ENCODE measurements at places on chromosomes 11 and 22. TPM values are rescaled to one million over a fixed set of nuclear protein-coding genes. Genes with fewer than 3 reads are reported as not detected.

DNA sequence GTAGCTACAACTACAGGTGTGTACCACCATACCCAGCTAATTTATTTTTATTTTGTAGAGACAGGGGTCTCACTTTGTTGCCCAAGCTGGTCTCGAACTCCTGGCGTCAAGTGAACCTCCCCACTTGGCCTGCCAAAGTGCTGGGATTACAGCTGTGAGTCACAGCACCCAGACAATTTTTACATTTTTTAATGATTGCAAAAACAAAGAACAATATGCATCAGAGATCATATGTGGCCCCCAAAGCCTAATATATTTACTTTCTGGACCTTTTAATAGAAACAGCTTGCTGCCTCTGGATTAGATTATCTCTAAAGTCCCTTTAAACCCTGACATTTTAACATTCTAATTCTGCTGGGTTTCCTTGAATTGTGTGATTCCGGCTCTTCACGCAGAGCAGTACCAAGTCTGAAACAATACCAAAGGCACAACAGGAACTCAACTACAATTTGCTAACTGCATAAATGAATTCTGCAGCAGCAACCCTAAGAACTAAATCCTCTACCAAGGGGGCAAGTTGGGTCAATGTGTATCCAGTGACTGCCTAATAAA, 25.0 kb downstream of the RAB30 start:
- no peak for DNase-seq
- H3K4me3 ChIP-seq: no peak overlapping the region
- no peaks in the 10 kb centered on the region for H3K27me3 ChIP-seq
- H3K36me3 ChIP-seq: no peaks in the 10 kb centered on the region
- H3K27ac ChIP-seq: peak overlapping the region; percentile 48

- H3K4me1 ChIP-seq: no peaks in the 10 kb centered on the region
- DNase-seq: no peak
- no peak overlapping the region for H3K27ac ChIP-seq
- no peaks in the 10 kb centered on the region for H3K36me3 ChIP-seq
- H3K4me3 ChIP-seq: no peak overlapping the region
- no peaks in the 10 kb centered on the region for H3K27me3 ChIP-seq
Measured at GRCh38 chr11:64415996-64416728, 57.2 kb downstream of the RPS6KA4 start.

The RCOR2 gene
- 1.5 TPM for total RNA-seq

DNA sequence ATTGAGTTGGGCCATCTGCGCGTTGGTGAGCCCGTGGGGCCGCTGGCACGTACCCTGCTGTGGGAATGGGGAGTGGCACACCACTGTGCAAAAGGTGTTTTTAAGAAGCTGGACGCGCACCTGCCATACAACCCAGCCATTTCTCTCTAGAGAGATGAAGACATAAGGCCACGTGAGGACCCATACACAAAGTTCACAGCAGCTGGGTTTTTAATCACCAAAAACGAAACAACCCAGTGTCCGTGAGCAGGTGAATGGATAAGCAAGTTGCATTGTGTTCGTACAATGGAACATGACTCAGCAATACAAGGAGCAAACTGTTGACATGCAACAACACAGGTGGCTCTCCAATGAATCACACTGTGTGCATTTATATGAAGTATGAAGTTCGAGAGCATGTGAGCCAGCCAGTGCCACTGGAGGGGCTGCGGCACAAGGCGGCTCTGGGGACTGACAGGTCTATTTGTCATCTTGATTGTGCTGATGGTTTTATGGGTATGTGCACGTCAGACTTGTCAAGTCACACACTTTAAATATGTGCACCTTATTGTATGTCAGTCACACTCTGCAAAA, 30.6 kb upstream of the PANX2 start:
- H3K4me3 ChIP-seq: no peak overlapping the region
- DNase-seq: no peak
- no peaks in the 10 kb centered on the region for H3K36me3 ChIP-seq
- no peaks in the 10 kb centered on the region for H3K4me1 ChIP-seq
- peaks cover 11% of the 10 kb centered on the region for H3K27me3 ChIP-seq
- H3K27ac ChIP-seq: no peak overlapping the region

- H3K27ac ChIP-seq: no peak overlapping the region
- no peak overlapping the region for H3K4me3 ChIP-seq
- no peak for DNase-seq
- H3K36me3 ChIP-seq: no peaks in the 10 kb centered on the region
- H3K4me1 ChIP-seq: no peaks in the 10 kb centered on the region
Measured at GRCh38 chr11:108985945-108986279, 321.0 kb downstream of the DDX10 start.

DNA sequence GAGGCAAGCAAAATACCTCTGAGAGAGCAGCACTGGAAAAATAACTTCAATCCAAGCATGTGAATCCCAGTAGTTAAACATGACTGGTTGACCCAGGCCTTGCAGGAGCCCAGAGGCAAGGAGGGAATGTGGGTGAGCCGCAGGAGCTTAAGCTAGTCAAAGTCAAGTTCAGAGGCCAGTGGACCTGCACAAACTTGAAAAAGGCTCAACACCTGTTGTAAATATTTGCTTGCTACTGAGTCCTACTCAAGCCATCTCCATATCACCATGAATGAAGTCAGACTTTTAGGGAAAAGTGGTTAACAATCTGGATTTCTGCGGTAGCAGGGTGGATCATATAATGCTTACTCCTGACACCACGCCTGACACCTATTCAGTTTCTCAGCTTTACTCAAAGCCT, 4.8 kb upstream of the CAT start:
- H3K4me3 ChIP-seq: no peak overlapping the region
- peaks cover 8% of the 10 kb centered on the region for H3K4me1 ChIP-seq
- no peaks in the 10 kb centered on the region for H3K27me3 ChIP-seq

- no peaks in the 10 kb centered on the region for H3K36me3 ChIP-seq
- no peak overlapping the region for H3K27ac ChIP-seq
- no peak for DNase-seq
- peak overlapping the region; percentile 44 for H3K4me3 ChIP-seq
Measured at GRCh38 chr22:26170112-26170492, 840 bp downstream of the SEZ6L start.

- DNase-seq: no peak
- no peak overlapping the region for H3K4me3 ChIP-seq
- H3K36me3 ChIP-seq: no peaks in the 10 kb centered on the region
- no peak overlapping the region for H3K27ac ChIP-seq
- H3K4me1 ChIP-seq: no peaks in the 10 kb centered on the region
- H3K27me3 ChIP-seq: no peaks in the 10 kb centered on the region
Measured at GRCh38 chr22:49503896-49504521, 323.7 kb downstream of the BRD1 start.

DNA sequence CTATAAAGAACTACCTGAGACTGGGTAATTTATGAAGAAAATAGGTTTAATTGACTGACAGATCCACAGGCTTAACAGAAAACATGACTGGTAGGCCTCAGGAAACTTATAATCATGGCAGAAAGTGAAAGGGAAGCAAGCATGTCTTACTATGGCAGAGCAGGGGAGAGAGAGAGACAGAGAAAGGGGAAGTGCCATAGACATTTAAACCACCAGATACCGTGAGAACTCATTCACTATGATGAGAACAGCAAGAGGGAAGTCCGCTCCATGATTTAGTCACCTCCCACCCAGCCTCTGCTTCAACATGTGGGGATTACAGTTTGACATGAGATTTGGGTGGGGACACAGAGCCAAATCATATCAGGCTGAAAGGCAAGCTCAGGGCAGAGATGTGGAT, 327.1 kb upstream of the DDI1 start:
- H3K4me1 ChIP-seq: no peaks in the 10 kb centered on the region
- H3K36me3 ChIP-seq: no peaks in the 10 kb centered on the region
- no peak overlapping the region for H3K4me3 ChIP-seq
- no peak overlapping the region for H3K27ac ChIP-seq

DNA sequence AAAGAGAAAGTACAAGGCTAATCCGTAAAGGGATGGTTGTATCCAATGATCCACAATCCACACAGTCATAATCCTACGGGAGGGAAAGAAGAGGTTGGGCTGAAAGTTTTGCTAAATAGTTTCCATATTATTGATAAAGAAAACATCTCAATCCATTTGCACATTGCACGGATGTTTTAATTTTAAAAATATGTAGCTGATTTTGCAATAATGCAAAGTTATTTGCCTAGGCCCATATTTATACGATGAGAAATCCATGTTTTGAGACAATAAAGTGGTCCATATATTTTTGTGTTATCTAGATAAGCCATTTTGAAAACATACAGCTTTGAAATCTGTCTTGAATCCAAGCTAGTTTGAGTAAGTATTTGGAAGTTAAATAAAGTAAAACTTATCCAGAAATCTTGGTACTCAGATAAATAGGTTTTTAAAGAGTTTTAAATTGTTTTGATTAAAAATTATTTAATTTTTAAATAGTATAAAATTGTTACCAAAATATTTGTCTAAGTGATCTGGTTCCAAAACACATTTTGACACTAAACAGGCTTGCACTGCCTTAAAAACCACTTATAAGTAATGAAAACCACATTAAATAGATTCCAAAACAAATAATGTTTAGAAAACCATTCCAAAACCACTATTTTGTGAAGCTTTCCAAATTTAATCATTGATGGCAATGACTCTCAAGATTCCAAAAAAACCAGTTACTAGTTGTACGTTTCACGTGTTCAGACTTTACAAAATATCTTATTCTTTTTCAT, 38.2 kb upstream of the PAMR1 start:
- no peak overlapping the region for H3K4me3 ChIP-seq

The TEAD1 gene
- 172 TPM for total RNA-seq

- H3K4me3 ChIP-seq: no peak overlapping the region
- H3K4me1 ChIP-seq: no peaks in the 10 kb centered on the region
- H3K27me3 ChIP-seq: no peaks in the 10 kb centered on the region
Measured at GRCh38 chr11:61785837-61786402, 6.5 kb downstream of the TMEM258 start.

GRCh38 chr11:122392508-122392907, 263.0 kb upstream of the UBASH3B start:
- H3K4me3 ChIP-seq: no peak overlapping the region
- H3K4me1 ChIP-seq: peaks cover 4% of the 10 kb centered on the region
- H3K27ac ChIP-seq: no peak overlapping the region
- no peaks in the 10 kb centered on the region for H3K27me3 ChIP-seq
- no peak for DNase-seq

The TMPRSS5 gene
- not detected for total RNA-seq

The VPREB1 gene
- total RNA-seq: not detected

The BCR gene
- total RNA-seq: 13.0 TPM

DNA sequence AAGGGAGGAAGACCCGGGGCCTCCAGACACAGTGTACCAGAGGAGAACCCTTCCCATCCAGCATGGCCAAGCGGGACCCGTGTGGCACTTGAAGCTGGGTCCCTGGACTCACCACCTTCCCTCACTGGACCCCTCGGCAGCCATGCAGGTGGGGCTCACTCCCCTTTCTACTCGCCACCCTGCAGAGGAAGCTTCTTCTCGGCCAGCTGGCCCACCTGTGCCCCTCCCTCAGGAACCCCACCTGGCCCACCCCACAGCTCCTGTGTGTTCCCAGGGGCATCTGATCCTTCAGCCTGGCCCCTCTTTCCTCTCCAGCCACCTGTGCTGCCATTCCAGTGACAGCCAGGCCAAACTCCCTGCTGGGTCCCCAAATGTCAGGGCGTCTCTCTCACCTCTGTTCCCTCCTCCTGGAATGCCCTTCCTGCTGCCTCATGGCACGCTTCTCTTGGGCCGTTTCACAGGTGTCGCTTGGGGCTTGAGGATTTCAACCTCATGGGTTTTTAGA, 38.0 kb downstream of the IGF2 start:
- H3K36me3 ChIP-seq: no peaks in the 10 kb centered on the region
- DNase-seq: no peak
- peak overlapping the region; percentile 70 for H3K27ac ChIP-seq
- H3K4me1 ChIP-seq: peaks cover 30% of the 10 kb centered on the region

The SOX6 gene
- 36.2 TPM for total RNA-seq

DNA sequence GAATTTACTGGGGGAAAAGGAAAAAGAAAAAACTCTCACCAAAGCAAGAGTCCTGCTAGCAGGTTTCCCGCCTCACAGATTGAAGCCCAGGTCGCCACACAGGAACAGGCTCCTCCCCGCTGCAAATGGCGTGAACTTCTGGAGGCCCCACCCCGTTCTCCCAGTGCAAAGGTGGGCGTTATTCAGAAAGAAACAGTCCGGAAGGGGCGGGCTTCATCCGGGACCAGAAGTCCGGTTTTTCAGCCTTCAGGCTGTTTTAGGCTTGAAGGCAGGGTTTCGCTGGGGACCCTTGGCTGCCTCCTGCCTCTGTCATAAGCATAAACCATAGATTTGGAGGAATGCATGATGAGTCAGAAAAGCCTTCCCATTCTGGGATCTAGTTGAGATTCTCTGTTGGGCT, 148.3 kb upstream of the POU2AF2 start:
- no peaks in the 10 kb centered on the region for H3K27me3 ChIP-seq
- H3K4me1 ChIP-seq: no peaks in the 10 kb centered on the region
- H3K27ac ChIP-seq: no peak overlapping the region
- no peaks in the 10 kb centered on the region for H3K36me3 ChIP-seq

GRCh38 chr11:61871158-61871597, 20.2 kb downstream of the FADS3 start:
- no peaks in the 10 kb centered on the region for H3K36me3 ChIP-seq
- H3K4me3 ChIP-seq: no peak overlapping the region
- H3K27ac ChIP-seq: peak overlapping the region; percentile 70
- DNase-seq: peak; percentile 47
- H3K27me3 ChIP-seq: no peaks in the 10 kb centered on the region

GRCh38 chr11:86183694-86184093, 60.9 kb upstream of the EED start:
- H3K4me3 ChIP-seq: no peak overlapping the region
- no peaks in the 10 kb centered on the region for H3K36me3 ChIP-seq
- H3K4me1 ChIP-seq: peaks cover 18% of the 10 kb centered on the region
- H3K27ac ChIP-seq: no peak overlapping the region
- H3K27me3 ChIP-seq: no peaks in the 10 kb centered on the region

DNA sequence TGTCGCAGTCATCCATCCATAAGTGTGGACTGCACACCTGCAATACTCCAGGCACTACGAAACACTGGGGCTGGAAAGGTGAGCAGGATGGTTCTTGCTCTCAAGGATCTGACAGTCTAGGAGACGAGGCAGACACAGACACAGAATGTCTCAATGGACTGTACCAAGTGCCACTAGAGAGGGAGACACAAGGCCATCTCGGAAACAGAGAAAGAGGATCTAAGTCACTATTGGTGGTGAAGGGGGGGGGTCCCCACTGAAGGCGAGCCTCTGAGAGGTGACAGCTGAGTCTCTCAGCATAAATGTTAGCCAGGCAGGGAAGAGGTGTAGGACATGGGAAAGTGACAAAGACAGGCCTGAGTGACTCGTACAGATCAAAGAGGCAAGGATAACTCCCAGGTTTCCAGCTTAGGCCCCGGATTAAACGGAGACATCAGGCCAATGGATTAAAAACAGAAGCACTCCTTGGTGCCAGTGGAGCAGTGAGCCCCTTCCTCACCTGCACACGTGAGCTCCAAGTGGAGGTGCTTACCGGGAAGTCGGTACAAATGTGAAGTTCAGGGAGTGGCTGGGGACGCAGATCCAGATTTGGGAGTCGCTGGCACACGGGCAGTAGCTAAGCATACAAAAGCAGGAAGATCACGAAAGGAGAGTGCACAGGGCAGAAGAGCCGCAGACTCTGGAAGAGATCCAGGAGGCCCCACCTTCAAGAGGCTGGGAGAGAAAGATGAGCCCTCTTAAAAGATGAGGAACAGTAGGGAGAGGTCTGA, 117.2 kb downstream of the MICAL3 start:
- DNase-seq: no peak
- no peaks in the 10 kb centered on the region for H3K27me3 ChIP-seq
- no peak overlapping the region for H3K4me3 ChIP-seq
- peak overlapping the region; percentile 95 for H3K27ac ChIP-seq
- no peaks in the 10 kb centered on the region for H3K36me3 ChIP-seq

- H3K27ac ChIP-seq: peak within 1 kb of the TSS; percentile 81
- no peaks in the 10 kb centered on the region for H3K36me3 ChIP-seq
- peak within 1 kb of the TSS; percentile 61 for H3K4me3 ChIP-seq
- peaks cover 31% of the 10 kb centered on the region for H3K4me1 ChIP-seq
- H3K27me3 ChIP-seq: no peaks in the 10 kb centered on the region
- peak; percentile 54 for DNase-seq
Measured at GRCh38 chr22:36160499-36160942, at the start of gene APOL3. Gene APOL3 (minus strand): TSS chr22:36160755. CDS start chr22:36149055, 11,700 bp downstream.

Measured in gastrocnemius medialis (tissue), 4 donors.